AG09319 (cell line): ENCODE measurements at places on chromosomes 6 and 20.

- DNase-seq, result no peak
These were observed 17.8 kb upstream of the HMGN4 start for GRCh38 chr6:26520237-26520849.

- peak; percentile 57 for DNase-seq
These were observed 16.9 kb downstream of the SYTL3 start for GRCh38 chr6:158666628-158667359.

DNA sequence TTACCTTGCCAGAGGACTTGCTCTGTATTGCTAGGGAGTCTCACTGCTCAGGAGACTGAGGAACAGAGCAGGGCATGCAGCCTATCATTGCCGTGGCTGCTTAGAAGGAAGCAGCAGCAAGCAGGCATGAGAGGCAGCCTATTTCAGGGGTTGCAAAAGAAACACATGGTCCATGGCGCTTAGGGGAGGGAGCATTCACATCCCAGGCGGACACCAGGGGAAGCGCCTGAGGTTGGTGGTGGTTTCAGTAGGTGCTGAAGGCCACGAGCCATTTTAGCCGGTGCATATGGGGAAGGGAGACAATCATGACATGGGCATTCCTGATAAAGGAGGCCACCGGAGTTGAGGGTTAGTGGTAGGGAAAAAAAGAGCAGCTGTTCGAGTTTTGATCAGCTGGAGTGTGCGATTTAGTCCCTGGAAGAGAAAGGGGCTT lies 20.9 kb downstream of the FARS2 start:
- no peak for DNase-seq

DNA sequence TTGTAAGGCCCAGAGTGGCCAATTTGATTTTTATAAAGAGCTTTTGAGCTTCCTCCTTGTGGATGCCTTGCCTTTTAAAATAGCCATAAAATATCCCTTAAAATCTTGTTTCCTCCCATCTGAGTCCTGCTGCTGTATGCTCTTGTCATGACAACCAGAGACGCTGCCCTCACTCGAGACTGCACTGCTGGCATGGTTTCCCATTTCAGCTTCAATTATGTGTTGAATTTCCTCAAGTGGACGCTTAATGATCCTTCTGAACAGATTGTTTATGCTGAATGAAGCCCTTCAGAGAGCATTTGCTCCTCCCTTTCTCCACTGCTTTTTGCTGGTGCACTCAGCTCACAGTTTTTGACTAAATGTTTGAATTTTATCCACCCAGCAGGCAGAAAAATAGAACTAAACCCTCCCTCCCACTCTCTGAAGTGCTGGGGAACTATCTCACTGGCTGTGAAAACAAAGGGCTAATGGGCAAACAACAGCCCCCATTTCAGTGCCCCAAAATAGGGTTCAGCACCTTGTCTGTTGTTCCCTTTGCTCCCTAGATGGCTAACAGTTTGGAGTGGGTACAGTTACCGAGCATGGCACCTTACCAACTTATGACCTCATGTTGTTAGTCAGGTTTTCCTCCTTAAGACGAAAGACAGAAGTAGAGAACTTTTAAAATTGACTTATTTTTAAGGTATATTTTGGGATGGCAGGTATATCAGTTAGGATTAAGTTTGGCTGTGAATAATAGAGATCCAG lies 45.5 kb upstream of the RNF8 start:
- DNase-seq, result no peak

GRCh38 chr20:22617160-22617559 lies 32.8 kb upstream of the FOXA2 start:
- DNase-seq, result no peak
